ENCODE measurements at places on chromosomes 2 and 18.

DNA sequence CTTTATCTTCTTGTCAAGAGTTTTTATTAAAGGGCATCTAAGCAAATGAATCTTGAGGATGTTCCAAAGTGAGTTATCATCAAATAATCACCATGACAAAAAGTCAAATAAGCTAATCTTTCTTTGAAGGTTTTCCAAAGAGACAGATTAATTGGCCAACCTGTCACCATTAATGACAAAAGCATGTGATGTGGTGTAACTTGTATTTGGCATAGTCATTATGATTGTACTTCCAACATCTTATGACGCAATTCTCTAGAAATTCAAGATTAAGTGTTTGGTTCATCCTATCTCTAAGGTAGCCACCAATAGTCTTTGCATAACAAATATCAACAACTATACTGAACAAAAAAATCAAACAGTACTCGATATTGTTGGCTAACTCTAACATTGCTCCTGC lies 28.6 kb downstream of the RBMS1 start:
- DNase-seq = no peak

DNA sequence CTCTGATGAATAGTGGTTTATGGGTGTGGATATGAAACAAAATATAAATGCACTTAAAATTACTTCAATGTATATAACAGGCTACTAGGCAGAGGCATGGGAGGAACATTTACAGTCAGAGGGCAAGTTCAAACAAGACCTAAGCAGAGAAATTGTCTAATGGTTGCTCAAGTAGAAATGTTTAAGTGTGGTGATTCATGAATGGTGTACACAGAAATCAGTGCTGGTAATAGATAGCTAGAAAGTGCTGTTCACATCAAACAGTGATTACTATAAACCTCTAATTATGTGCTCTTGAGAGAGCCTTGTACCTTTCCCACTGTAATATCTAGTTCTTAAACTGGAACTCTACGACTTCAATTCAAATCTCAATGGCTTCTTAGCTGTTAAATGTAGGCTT lies 485.1 kb downstream of the NRXN1 start:
- no peak for DNase-seq

DNA sequence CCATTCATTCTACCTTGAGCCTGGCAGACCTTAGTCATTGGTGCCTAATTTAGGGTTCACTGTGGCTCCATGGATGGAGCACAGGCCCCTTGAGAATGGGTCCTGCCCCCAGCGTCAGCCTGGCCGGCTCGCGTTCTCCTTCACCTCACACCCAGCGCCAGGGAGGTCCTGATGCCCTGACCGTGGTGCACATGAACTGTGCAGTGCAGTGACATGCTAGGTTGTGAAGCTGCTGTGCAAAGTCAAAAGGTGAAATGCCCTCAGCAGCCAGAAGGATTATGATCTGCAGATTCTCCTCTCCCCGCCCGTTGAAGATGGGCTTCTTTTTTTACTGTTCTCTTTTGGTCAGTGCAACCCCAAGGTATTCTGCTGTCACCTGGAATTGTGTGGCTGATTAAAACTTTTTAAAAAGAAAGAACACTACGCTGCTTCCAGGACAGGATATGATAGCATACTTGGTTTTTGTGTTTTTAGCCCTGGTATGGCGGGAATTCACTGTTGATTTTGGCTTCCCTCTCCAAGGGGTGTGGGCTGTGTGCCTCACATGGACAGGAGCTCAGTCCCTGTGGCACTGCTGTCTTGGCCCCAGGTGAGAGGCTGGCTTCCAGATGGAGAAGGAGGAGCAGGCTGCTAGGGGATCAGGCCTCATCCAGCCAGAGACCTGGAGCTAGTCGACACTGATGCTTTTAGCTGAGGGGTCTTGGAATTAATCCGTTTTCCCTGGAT lies 49.4 kb upstream of the MCFD2 start:
- DNase-seq = no peak

GRCh38 chr2:96965781-96966514 lies 20.4 kb downstream of the FAM178B start:
- DNase-seq = no peak

- no peak for DNase-seq
Measured at GRCh38 chr18:10081492-10081891, 167.7 kb downstream of the VAPA start.

Data from iPS DF 19.7 (cell line).